ENCODE measurements at places on chromosomes 11 and 22.

DNA sequence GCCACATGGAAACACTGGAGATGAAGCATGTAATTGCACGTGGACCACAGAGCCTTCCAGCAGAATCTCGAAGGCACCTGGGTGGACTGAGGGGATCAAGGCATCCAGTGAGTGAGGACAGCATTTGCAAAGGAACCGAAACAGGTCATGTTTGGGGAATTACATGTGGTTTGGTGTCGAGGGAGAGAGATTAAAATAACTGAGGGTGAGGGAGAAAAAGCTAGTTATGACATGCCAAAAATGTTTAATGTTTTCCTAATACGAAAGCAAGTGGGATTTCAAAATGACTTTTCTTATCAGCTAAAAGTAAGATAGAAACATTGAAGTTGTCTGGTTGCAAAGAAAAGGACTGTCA is 157.1 kb downstream of the BLID start:
- DNase-seq: no peak

DNA sequence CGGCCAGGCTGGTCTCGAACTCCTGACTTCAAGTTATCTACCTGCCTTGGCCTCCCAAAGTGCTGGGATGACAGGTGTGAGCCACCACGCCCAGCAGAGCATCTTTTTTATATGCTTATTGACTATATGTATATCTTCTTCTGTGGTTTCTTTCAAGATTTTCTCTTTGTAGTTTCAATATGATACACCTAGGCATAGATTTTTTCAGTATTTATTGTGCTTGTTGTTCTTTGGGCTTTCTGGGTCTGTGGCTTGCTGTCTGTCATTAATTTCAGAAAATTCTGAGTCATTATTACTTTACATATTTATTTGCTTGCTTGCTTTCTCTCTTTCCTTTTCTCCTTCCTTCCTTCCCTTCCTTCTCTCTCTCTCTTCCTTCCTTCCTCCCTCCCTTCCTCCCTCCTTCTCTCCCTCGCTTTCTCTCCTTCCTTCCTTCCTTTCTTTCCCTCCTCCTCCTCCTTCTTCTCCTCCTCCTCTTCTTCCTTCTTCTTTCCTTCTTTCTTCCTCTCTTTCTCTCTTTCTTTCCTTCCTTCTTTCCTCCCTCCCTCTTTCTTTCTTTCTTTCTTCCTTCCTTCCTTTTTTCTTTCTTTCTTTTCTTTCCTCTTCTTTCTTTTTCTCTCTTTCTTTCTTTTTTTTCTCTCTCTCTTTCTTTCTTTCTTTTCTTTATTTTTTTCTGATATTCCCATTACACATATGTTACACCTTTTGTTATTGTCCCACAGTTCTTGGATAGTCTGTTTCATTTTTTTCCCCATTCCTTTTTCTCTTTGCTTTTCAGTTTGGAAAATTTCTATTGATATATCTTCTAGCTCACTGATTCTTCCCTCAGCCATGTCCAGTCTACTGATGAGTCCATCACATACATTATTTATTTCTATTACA is 10.9 kb upstream of the DCHS1 start:
- no peak for DNase-seq

DNA sequence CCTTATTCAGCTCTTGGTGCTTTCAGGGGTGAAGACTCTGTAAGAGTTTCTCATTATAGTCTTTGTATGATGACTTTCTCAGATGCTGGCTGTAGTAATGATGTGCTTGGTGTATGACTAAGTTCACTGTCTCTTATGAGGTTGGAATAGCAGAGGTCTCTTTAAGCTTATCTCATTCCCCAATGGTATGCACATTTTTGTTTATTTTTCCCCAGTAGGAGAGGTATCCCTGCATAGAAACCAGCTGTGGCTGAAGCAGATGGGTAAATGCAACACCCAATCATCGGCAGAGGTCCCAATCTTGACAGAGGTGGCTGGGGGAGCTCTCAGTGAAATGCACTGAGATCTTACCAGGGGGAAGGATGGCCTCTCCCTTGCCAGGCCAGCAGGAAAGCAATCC is 34.6 kb downstream of the BBOX1 start:
- DNase-seq: no peak

GRCh38 chr11:132544007-132544406 is 988.3 kb downstream of the OPCML start:
- DNase-seq: no peak

DNA sequence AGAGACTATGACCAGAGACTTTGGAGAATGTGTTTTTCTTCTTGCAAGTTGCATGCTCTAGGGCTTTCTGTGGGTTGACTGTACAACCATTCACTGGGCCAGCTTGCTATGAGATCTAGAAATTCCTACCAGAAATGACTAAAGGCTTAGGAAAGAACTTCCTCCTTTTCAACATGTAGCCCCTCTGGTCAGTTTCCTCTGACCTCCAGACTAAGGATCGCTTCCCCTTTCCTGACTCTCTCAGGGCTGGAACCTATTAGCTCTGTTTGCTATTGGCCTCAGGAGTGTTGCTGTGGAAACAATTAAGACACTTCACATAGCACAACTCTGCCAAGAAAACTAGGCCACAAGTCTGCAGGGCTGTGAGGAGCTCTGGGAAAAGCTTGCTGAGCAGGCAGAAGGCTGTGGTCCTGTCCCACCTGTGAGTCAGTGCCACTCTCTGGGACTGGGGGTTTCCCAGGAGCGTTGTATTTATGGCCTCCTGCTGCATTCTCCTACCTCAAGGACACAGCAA is 10.7 kb downstream of the CRY2 start:
- no peak for DNase-seq

DNA sequence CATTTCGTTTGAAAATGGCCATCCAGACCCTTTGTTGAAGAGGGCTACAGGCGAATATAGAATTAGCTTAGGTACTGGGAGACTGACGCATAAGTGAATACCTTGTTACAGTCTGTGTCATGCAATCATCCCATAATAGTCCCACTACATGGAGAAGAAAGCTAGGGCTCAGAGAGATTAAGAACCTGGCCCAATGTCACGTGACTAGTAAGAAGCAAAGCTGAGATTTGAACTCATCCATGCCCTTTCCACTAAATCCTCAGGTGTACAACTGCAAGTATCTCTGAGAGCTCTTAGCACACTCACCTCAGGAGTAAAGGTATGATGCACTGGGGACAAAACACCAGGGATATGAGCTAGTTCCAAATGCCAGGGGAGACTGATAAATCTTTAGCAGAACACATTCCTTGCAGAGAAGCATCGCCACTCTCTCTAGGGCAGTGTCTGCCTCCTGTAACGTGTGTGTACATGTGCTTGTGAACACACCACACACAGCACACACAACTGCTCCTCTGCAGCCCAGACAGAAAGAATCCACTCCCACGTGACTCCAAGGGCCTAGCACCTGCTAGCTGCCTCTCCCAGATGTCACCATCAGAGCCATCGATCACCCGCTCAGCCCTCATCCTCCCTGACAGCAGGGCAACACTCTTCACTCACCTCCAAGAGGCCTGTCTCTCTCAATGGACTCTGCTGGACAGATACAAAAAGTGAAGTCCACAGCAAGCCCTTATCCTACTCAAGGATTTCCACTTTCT is 402.8 kb downstream of the NXPE2 start:
- DNase-seq: no peak

DNA sequence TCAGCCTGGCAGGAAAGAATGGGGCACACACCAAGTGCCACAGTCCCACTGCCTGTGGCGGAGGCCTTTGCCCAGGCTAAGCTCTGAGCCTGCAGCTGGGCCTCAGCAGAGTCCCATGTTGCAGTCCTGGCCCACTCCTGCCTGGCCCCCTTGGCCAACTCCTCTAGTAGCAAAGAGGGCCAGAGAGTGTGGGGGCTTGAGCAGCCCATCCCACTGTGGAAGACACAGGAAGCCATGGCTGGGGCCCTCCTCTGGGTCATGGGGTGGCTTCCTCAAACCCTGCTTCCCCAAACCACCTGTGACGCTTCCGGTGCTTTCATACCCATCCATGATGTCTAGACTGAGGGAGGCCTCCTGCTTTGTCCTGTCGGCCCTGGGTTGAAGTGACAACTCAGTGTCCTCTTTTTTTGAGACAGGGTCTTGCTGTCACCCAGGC is 5.8 kb downstream of the RPS19BP1 start:
- no peak for DNase-seq

DNA sequence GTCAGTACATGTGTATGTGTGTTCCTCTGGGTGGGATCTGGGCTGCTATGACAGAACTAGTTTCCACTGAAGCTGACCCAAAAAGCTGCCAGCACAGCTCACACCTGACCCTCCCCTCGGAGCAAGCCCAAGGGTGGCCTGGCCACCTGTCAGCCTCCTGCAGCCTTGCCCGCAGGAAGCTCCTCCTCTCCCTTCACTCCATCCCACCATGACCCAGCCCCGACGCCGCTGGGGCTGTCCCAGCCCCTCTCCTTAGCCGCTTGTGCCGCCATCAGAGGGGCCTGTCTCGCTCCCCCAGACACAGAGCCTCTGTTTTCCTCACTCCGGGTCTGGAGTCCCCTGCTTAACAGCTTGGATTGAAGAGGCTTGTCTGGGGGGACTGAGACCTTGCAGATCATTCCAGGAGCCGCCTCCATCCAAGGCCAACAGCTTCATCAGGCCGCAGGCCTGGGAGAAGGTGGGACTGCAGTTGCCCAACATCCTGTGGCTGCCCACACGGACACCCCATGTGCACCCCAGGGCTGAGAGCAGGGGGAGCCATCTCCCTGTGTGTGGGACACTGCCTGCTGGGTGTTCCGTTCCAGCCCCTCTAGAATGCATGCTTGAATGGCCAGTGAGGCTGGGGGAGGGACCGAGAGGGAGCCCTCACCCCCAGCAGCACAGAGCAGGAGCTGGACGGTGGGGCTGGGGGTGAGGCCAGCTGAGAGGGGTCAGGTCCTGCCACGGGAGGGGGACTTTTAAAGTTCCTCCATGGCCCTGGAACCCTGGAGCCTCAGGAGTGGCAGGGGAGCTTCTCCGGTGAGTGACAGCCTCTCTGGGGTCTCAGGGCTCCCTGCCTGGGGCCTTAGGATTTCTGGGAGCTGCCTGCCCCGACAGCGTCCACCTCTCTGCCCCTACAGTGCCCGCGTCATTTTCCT is 696 bp downstream of the MRGPRF start:
- no peak for DNase-seq

DNA sequence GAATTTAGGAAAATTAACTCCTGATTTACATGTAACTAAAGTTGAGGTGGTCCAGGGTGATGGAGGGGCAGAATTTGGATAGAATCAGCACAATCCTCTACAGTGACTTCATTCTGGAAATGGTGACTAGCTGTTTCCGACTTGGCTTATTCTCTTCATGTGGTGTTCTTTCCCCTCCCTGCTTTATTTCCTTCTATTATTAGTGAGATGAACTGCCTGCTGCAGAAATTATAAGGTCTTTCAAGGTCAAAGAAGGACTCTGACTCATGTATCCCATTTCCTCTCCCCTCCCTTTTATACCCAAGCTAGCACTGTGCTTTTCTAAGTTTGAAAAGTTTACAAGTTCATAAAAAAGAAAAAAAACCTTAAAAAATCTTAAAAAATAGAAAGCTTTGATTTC is 12.2 kb upstream of the MRPL17 start:
- DNase-seq: no peak

GRCh38 chr11:87304412-87304811 is 266.7 kb downstream of the TMEM135 start:
- DNase-seq: no peak

- DNase-seq: no peak
Observed at GRCh38 chr22:42673898-42674401, 24.8 kb upstream of the CYB5R3 start.

DNA sequence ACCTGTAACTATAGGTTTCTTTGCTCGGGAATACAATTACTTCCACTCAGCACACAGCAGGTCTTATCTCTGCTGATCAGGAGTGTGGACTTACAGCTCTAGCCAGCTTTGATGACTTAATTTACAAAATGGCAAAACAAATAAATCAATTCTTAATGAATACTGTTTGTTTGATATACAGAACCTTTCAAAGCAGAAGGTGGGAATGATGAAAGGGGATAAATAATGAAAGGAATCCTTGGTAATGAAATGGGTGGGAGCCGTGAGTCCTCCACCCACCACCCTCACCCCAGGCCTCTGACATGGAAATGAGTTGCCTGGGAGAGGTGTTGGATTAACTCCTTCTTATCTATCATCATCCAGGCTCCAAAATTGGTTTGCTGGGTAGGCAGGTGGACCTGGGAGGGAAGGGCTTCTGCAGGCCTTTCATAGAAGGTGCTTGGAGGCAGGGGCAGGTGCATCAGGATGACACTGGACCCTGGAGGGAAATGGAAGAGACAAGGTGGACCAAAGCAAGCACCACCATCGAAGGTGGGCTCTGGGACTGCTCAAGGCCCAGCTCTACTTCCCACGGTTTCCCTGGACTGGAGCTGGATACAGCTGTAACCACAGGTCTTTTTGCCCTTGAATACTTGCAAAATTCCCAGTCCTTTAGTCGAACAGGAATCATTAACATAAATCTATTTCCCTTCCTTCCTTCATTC is 23.0 kb downstream of the POU2AF1 start:
- DNase-seq: no peak

GRCh38 chr22:38523479-38523878 is 17.4 kb upstream of the DDX17 start:
- DNase-seq: no peak

GRCh38 chr22:23763579-23763945 is 772 bp downstream of the C22orf15 start:
- DNase-seq: no peak

GRCh38 chr22:16974298-16975084 is 33.5 kb downstream of the GAB4 start:
- no peak for DNase-seq

GRCh38 chr11:86800076-86800959 is at the start of gene PRSS23:
Gene PRSS23, plus strand, starts transcription at chr11:86800542. Its CDS starts 7,102 bp downstream, at chr11:86807644.
- no peak for DNase-seq

GRCh38 chr11:68841718-68842426 is at the start of gene CPT1A:
Gene CPT1A, minus strand, starts transcription at chr11:68841916. Its CDS starts 26,442 bp downstream, at chr11:68815474.
- DNase-seq: peak; percentile 65

DNA sequence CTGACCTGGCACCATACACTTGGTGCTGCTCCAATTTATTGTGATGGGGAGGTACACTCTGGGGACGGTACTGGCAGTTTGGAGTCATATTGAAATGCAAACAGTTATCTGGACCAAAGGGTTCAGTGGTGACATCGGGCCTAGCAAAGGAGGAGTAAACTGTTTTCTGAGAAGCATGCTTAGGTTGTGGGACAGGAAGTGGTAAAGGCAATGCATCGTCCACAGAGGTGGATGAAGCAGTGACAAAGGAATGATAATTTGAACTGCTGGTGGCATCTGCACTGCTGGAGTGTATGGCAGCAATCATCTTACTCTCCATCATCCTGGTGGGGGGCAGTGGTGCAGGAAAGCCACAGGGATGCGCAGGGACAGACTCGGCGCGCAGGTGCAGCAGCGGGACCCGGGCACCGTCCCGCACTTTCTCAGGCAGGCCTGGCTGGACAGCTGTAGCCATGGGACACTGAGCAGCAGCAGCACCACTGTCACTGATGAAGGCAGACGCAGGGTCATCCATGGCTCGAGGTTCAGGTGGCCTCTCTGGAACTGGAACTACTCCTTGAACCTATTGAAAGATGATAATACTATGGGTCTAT is 28.0 kb upstream of the TP53AIP1 start:
- DNase-seq: no peak

- no peak for DNase-seq
Observed at GRCh38 chr11:70146299-70146698, 56.8 kb upstream of the FADD start.
